Stimulated activated CD4-positive, alpha-beta T cell treated with anti-CD3 and anti-CD28 coated beads, Interleukin-1b, Interleukin-23, amount 100 ng/mL, for 1 hour (primary cell): ENCODE measurements at places on chromosomes 11 and 22.
A peak's percentile ranks its signal among the peaks of the same experiment; 100 is the strongest.

- no peak for DNase-seq
Measured at GRCh38 chr11:113248702-113249490, 65.5 kb upstream of the TTC12 start.

DNA sequence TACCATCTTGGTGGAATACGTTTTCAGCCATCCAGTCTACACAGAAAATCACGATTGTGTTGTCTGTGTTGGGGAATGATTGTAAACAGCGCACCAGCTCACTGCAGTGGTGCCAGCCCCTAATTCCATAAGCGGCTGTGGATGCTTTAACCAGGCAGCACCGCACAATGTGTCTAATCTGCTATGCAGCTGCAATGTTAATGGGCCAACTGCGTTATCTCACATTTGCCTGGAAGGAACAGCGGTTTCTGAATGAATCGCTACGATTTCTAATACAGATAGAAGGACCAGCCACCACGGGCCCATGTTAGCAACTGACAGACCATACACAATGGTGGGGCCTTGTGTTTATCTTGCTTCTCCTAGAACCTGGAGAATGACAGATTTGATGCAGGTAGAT lies 384.5 kb upstream of the KIRREL3 start:
- DNase-seq: no peak

DNA sequence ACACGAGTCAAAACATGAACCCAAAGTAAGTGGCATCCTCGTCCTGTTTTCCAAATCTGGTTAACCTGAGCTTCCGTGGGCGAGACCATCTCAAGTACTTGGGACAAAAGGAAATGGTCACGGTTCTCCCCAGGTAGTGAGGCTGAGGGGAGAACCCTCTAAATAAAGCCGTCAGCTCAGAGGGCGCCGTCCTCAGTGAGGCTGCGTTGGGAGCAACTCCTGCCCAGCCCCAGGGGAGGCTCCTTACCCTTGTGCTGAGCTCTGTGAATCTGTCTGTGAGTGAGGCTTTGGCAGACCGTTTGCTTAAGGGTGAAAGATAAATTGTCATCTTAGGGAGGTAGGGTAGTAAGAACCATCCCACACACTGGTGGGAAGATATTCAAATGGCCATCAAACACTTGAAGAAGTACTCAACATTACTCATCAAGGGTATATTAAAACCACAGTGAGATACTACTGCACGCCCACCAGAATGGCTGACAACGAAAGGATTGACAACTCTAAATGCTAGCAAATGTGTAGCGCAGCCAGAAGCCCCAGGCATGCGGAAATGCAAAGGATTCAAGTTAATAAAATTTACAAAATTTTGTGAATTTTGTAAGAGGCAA lies 321.0 kb downstream of the TBC1D22A start:
- DNase-seq: no peak

GRCh38 chr11:115054570-115055538 lies 376.5 kb downstream of the NXPE2 start:
- DNase-seq: no peak

- no peak for DNase-seq
Measured at GRCh38 chr11:35290876-35291275, 128.5 kb downstream of the SLC1A2 start.

DNA sequence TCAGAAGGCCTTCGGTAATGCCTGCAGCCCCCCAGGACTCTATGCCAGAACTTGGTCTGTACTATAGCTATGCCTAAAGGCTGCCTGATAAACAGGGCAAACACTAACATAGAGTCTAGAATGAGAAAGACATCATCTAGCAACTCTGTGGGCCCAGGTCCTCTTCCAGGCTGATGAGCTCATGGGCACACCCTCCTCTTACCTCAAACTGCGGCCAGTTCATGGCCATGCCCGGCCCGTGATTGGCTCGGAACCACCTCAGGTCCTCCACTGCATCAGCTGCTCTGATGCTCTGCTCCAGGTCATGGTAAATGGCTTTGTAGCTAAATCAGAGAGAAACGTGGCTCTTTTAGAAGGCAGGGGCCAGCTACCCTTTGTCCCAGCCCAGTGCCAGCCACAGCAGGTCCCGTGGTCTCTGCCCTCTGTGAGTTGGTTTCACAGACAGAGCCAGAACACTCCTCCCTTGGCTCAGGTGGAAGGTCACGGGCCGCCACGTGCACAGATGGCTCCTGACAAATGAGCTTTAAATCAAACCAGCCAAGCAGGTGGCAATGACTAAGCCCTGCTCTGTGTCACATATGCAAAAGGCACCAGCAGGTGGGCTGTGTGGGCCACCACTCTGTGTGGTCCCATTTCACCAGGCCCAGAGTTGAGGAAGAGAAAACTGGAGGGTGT lies 25.0 kb upstream of the ARFGAP3 start:
- DNase-seq: no peak

- DNase-seq: no peak
Measured at GRCh38 chr22:38965614-38966379, 8.4 kb downstream of the APOBEC3A start.

DNA sequence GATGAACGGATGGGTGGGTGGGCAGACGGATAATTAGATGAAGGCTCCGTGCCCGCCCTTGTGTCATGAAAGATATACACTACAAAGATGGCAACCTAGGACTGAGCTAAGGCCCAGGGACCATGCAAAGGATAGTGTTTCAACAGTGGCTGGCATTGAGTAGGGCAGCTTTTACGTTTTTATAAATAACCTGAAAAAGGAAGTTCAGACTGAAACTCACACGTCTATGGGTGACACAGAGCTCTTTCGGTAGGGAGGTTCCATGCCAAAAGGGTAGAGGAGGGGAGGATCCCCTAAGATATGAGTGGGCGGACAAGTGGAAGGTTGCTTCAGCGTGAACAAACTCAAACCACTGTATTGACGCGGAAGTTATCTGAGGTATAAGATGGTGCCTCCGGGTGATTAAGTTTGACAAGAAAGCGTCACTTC lies 90.5 kb downstream of the UBASH3B start:
- DNase-seq: no peak

DNA sequence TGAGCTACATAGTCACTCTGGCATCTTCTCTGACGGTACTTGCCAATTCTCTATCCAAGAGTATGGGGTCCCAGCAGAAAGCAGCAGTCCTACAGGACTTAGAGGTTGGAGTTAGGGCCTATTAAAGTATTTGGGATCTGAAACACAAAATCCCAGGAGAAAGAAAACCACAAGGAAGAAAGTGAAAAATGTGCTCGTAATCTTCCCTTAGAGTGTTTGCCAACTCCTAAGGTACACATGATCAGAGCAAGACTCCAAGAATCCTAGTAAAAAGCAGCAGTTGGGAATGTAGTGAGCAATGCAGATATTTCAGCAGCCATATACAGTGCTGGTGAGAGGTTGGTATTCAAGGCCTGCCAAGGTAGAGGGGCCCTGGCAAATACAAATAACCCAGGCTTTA lies 71.6 kb downstream of the EXT2 start:
- DNase-seq: no peak

DNA sequence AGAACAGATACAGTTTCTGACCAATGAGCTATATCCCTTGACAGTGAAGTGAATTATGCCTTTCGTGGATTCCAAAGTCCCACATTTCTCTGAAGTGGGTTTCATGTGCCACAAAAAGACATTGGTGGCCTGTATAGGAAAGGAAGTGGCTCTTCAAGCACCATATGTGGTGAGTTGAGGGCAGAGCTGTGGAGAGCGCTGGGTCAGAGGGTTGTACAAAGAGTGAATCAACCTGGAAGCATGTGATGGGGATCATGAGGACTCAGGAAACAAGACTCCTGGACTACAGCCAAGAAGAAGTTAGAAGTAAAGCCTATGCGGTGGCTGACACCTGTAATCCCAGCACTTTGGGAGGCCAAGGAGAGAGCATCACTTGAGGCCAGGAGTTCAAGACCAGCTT lies 579 bp upstream of the SLC5A4 start:
- no peak for DNase-seq

GRCh38 chr22:37818409-37819104 lies 4.6 kb upstream of the GALR3 start:
- peak; percentile 23 for DNase-seq

- DNase-seq: no peak
Measured at GRCh38 chr11:37967635-37968034, 1369.6 kb upstream of the RAG2 start.

- DNase-seq: no peak
Measured at GRCh38 chr11:87128372-87128771, 90.6 kb downstream of the TMEM135 start.

GRCh38 chr11:111189466-111189865 lies 56.1 kb upstream of the POU2AF2 start:
- DNase-seq: no peak

DNA sequence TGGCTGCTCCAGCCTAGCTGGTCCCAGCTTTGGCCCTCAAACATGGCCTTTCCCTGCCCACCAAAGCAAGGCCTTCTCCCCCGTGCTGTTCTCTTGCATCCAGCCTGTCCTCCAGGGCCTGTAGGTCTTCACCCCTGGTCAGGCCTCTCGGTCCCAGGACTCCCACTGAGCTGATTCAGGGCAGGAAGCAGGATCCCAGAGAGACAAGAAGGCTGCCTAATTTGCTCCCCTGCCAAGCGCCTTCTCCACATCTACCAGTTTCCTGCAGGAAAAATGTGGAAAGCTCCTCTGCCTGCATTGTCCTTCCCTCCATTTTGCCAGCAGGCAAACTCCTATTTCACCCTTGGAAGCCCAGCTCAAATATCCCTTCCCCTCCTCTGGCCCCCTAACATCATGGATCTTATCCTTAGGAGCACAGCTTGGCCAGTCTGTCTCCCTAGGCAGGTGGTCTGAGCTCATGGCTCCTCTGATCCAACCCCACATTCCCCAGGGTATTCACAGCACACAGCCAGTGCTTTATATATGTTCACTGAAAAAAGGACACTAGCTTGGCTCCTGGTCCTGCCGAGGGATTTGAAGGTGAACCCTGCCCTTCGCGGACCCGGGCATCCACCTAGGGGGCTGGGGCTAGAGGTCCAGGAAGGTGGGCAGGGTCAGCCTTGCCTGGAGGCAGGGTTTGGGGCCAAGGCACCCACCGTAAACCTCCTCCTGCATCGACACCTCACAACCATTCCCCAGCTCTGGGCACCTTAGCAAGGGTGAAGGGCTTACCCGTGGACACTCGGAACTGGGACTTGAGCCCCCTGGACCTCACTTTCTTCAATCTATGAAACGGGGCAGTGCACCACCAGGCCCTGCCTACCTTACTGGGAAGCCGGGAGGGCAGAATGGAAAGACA lies 968 bp downstream of the RHBDD3 start:
- no peak for DNase-seq

DNA sequence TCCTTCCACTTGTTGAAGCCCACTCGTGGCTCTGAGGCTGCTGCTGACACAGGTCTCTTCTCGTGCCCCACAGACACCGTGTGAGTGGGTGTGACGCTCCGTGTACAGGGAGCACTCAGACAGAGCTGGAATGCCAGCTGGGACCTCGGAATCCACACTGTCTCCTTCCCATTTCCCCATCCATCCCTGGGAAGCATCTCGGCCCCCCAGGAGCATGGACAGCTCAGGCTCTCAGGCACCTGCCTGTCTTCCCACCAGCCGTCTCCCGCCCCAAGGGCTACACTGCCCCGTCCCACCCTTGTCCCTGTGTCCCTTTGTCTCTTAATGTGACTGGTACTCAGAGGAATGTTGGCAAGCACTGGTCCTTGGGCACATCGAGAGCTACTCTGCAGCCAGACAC lies 63.8 kb downstream of the ARHGAP8 start:
- no peak for DNase-seq

- DNase-seq: no peak
Measured at GRCh38 chr11:74663315-74663714, 67.9 kb downstream of the CHRDL2 start.

GRCh38 chr11:119295178-119295577 lies 21.8 kb downstream of the MCAM start:
- no peak for DNase-seq

GRCh38 chr11:76288166-76288980 lies 82.1 kb upstream of the WNT11 start:
- DNase-seq: no peak

- no peak for DNase-seq
Measured at GRCh38 chr22:25709758-25710157, 32.2 kb upstream of the MYO18B start.

GRCh38 chr11:9616858-9617257 lies 43.4 kb downstream of the WEE1 start:
- DNase-seq: no peak

- DNase-seq: no peak
Measured at GRCh38 chr22:29840498-29840897, 2.4 kb upstream of the ASCC2 start.

DNA sequence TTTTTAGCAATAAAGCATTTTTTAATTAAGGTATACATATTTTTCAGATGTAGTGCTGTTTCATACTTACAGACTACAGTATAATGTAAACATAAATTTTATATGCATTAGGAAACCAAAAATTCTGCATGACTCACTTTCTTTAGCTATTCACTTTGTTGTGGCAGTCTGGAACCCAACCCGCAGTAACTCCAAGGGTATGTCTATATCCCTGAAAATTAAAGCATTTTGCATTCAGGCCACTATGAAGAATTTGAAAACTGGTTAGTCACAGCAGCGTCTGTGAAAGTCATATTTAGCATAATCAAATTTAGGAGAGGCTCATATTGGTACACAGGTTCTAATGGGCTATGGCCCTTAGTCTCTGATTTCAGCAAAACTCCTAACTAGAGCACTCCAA lies 46.8 kb downstream of the BBOX1 start:
- DNase-seq: no peak

DNA sequence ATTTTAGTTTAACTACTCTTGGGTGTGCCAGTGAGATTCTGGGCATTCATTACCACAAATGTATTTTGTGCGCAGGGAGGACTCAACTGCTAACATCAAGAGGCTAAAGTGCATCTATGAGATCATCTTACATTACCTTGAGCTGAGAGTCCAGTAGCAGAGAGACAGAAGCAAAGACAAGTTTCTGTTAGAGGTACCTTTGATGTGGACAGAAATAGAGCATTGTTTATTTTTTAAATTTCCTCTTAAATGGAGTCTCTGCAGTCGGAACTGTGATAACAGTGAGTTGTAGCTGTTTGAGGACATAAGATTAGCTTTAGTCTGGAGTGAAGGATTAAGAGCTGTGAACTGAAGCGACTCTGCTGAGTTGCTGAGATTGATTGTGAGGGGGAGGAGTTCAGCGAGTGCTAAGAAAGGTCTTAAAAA lies 297.0 kb downstream of the CADM1 start:
- DNase-seq: no peak

DNA sequence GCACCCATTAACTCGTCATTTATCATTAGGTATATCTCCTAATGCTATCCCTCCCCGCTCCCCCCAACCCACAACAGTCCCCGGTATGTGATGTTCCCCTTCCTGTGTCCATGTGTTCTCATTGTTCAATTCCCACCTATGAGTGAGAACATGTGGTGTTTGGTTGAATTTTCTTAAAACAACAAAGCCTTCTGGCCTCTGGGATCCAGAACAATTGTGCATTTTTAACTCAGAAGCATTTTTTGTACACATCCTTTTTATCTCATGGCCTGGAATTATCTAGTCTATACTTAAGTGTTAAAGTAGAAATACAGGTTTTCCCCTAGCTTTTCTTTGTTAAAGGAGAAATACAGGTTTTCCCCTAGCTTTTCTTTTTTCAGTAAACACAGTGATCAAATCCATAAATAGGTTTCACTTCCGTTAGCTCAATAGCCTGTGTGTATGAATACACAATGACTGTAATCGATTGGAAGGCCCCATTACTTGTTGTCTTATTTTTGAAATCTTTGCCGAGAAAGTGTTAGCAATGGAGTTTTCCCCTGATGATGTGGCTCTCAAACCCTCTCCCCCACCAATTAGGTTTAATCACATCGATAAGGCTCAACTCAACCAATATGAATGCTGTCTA lies 125.6 kb upstream of the PITPNB start:
- no peak for DNase-seq
